T-helper 22 cell (primary cell): ENCODE measurements at places on chromosomes 6 and 20.

DNA sequence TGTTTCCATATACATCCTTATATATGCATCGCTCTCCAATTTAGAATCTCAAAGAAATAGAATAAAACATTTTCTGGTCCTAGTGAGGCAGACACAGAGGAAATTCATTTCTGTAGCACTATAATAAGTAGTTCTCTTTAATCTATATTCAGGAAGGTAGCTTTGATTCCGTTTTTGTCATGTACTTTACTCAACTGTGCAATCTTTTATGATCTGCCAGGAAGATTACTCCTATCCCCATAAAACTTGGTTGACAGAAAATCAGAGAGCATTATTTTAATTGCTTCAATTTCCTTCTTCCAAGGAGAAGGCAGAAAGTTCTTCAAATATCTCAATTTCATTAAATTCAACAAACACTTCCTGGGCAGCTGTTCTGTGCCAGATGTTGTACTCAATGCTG lies 10.6 kb upstream of the CLIC5 start:
- DNase-seq, result no peak

DNA sequence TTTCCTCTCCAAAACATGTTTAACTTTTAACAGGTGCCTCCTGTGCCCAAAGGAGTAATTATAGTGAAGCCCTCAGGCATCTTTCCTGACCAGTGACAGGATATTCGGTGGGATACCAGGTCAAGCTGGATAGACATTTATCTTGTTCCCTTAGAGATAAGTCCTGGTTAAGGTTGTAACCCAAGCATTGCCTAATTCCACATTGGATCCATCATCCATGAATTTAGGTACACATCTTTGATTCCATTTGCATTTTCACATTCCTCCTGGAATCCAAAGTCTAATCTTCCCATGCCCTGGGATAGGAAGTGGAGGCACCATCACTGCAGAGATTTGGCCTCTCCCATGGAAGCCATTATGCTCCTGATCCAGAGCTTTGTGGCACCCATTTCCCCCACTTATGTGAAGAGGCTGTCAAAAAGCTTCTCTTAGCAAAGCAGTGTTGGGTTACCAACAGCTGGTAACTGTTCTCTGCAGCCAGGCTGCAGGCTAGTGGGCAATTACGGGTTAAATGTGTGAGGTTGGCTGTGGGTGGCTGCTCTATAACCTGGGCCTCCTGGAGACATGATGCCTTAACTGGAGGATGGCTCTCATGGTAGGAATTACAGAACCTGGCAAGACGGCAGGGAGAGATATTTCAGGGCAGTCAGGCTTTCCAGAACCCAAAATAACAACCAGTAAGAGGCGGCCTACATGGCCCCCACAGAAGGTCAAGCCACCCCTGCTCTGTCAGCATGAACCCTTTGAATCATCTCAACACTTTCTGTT lies 96.9 kb upstream of the VGLL2 start:
- no peak for DNase-seq

DNA sequence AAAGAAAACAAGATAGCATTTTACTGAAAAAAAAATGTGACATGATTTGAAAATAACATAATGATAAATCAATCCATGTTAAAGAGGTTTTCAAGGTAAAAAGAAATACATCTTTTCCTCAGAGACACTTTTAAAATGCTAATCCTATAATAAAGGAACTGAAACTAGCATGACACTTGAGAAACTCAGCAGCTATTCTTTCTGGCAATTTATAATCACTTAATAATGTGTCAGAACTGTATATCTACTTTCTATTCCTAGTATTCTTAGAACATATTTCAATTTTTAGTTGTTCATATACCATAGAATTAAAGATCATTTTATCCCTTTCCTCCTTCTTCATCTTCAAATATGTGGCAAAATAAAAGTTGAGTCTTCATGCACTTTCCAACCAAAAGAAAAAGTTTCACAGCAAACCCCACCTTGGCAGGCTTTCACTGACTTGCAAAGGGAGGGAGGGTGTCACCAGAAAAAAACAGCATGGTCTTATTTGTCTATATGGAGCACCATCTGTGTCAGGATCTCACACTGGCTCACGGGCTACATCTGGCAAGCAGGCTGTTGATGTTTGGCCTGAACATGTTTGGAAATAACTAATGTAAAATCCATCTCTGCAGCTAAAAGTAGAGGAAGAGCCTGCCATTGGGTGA lies 48.5 kb downstream of the FHL5 start:
- no peak for DNase-seq

DNA sequence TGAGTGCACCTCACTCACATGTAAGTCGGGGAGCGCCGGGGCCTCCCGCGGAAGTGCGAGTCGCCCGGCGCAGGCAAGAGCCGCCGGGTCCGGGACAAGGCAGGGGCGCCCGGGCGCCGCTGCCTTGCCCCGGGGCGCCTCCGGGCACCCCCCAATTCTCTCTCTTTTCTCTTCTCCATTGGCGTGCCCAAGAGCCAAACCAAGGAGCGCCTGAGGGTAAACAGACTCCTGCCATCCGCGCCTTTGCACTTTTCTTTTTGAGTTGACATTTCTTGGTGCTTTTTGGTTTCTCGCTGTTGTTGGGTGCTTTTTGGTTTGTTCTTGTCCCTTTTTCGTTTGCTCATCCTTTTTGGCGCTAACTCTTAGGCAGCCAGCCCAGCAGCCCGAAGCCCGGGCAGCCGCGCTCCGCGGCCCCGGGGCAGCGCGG lies 36.8 kb downstream of the GNAS start:
- no peak for DNase-seq

GRCh38 chr6:109182578-109182977 lies 87.3 kb downstream of the CEP57L1 start:
- no peak for DNase-seq

DNA sequence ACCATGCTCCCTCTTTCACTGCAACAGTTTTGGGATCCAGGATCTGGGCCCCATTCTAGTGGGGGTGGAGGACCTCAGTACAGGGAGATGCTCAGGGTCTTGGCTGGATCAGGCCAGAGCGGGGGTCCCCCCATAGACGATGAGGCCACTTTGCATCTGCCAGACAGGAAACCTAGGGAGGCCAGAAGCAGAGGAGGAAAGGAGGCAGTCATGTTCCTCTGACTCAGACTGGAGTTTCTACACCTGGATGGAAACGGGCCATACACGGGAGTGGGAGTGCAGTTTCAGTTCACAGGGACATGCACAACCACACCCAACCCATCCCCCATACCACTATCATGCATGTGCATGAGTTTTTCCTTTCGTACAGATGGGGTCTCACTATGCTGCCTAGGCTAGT lies 3.6 kb upstream of the EMILIN3 start:
- no peak for DNase-seq

GRCh38 chr6:71383476-71383875 lies 94.9 kb downstream of the OGFRL1 start:
- DNase-seq, result no peak

DNA sequence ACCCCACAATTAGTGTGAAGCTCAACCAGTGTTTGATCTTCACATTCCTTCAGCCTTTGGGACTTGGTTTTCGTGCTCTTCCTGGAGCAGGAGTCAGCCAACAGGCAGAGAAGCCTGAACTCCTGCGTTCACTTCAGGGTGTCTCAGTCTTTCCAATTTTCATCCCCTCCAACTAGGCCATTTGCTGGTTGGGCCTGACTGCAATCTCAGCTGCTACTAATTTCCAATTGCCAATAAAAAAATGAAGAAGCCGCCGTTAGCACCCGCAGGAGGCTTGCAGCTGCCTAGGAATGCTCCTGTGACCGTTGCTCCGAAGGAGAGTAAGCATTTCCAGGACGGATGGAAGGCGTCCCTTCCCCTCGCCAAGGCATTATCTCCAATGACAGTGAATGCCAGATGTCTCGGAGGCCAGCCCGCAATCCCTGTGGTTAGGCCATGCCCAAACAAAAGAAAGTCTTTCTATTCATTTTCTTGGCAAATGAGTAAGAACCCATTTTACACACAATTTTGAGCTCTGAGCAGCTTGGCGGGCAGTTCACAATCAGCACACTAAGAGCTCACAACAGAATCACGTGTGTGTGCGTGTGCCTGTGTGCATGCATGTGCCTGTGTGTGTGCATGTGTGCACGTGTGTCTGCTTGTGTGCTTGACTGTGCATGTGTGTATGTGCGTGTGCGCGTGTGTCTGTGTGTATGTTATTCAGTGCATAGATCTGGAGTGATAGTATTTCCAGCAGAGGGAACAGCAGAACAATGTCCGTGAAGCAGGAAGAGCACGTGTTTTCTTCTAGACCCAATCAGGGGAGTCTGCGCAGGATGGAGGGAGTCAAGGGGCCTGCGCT lies 301.2 kb downstream of the SMOC2 start:
- no peak for DNase-seq
